NCI-H748 treated with DMSO at 0.1 percent for 48 hours (cell line): ENCODE measurements at places on chromosomes 4 and X.

DNA sequence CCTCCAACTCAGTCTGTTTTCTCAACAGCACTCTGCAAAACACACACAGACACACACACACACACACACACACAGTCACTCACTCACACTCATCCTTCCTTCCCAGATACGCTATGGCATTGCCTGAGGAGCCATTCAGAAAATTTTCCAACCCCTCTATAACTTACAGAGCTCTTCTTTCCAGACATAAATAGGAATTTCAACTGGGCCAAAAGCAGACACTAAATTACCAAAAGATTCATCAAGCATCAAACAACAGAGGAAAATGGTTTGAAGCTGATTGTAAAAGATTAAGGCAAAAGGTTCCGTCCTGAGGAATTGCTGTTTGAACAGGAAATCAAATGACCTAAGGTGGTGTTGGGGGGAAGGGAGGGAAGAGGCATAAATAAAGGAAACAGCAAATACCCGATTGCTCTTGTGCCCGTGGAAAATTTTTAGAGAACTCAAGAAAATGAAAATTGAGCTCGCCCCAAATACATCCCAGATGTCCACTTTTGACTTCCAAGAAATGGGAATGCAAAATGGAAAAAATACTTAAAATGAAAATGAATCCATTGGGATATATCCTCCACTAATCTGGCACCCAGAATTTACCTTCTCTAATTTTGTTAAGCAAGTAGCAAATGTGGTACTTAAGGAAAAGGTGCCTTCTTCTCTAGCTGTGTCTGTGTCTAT lies 183.6 kb downstream of the QDPR start:
- DNase-seq = no peak

DNA sequence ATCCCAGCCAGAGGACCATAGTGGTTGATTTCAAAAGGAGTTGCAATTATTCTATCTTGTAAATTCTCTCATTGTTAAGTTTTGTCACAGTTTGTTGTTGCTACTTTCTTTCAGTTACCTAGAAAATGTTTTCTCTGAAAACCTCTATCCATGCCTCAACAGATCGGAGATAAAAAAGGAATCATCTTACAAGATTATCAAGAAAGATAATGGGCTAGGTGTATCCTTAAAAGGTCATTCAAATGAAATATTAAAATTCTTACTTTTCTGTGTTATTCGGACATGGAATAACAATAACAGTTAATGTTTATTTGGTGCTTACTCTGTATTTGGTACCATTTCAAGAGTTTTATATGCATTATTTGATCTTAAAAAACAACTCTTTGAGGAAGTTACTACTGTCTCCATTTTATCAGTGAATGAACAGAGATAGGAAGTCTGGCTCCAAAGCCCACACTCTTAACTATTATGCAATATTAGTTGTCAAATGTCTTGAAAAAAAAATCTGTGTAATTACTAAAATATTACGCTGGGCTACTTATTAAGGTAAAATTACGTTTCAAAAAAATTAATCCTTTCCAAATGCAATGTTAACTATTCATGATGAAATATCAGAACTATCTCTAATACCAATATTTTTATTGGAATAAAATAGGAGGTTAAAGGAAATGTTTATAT lies 97.5 kb downstream of the SNCA start:
- DNase-seq = no peak

DNA sequence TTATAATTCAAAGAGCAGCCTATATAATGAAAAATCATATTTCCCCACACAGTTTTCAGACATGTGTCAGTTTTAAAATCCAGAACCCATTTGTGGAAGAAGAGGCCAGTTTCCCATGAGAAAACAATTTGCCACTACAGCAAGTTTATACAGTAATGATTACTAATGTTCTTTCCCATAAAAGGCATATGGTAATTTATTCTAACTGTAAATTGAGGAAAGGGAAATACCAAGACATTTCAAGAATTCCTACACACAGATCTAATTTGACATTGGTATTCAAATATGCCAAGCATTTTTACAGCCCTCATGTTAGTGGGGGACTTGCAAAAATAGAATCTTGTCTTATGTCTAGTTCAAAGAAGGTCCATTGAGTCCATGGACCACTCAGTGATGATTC lies 1368.6 kb downstream of the FSTL5 start:
- no peak for DNase-seq

- DNase-seq = no peak
Measured at GRCh38 chrX:2371026-2371711, 129.6 kb downstream of the DHRSX start.

DNA sequence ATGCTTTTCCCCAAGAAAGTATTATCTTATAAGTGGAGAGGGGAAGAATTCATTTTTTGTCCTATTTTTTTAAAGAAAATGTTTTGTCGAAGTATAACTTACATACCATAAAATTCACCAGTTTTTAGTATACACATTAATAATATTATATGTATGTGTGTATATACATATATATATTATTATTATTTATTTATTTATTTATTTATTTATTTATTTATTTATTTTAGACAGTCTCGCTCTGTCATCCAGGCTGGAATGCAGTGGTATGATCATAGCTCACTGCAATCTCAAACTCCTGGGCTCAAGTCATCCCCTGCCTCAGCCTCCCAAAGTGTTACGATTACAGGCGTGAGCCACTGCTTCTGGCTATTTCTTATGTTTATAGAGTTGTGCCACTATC lies 334.1 kb downstream of the ZNF674 start:
- no peak for DNase-seq

- no peak for DNase-seq
Measured at GRCh38 chrX:63959975-63960374, 175.0 kb upstream of the ARHGEF9 start.

GRCh38 chr4:73308286-73308685 lies 49.7 kb upstream of the ANKRD17 start:
- DNase-seq = no peak

GRCh38 chr4:184784628-184785257 lies 41.0 kb downstream of the ACSL1 start:
- no peak for DNase-seq
